Lung (tissue), 17 donors: ENCODE measurements at places on chromosomes 4 and X. TPM values are rescaled to one million over a fixed set of nuclear protein-coding genes. Genes with fewer than 3 reads are reported as not detected.

GRCh38 chrX:138191998-138192397 is 519.5 kb downstream of the FGF13 start:
- DNase-seq, result peak; percentile 55

- DNase-seq, result no peak
Measured at GRCh38 chrX:65750674-65751469, 83.4 kb downstream of the MSN start.

DNA sequence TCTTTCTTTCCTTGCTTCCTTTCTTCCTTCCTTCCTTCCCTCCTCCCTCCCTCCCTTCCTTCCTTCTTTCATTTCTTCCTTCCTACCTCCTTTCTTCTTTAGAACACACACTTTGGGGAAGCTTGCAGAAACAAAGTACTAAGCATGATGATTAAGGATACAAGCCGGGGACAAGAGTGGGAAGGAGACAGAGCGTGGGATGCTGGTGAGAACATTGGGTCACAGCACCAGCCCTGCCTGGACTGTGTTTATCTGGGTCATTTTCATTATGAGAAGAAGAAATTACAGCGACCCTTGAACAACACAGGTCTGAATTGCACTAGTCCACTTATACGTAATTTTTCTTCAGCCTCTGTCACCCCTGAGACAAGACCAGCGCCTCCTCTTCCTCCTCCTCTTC is 169.3 kb upstream of the TBL1X start:
- no peak for DNase-seq

GRCh38 chrX:49988143-49988542 is 65.7 kb downstream of the CLCN5 start:
- no peak for DNase-seq

GRCh38 chr4:155445306-155445705 is 68.5 kb upstream of the MAP9 start:
- no peak for DNase-seq

DNA sequence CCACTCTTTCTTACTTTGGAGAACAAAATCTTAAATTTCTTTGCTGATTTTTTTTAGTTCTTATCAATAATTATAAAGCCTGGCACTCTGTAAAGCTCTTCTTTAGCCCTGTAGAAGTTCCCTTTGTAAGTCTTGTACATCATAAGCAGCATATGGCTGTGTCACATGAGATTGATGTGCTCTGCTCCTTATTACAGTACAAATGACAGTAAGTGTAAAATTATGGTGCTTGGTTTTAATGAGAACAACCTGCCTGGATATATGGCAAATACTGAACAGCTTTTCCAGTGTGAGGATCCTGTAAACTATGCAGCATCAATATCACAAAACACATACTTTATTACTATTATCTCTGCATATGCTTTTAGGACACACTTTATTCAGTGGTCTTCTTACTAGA is 145.9 kb upstream of the GNPDA2 start:
- no peak for DNase-seq

DNA sequence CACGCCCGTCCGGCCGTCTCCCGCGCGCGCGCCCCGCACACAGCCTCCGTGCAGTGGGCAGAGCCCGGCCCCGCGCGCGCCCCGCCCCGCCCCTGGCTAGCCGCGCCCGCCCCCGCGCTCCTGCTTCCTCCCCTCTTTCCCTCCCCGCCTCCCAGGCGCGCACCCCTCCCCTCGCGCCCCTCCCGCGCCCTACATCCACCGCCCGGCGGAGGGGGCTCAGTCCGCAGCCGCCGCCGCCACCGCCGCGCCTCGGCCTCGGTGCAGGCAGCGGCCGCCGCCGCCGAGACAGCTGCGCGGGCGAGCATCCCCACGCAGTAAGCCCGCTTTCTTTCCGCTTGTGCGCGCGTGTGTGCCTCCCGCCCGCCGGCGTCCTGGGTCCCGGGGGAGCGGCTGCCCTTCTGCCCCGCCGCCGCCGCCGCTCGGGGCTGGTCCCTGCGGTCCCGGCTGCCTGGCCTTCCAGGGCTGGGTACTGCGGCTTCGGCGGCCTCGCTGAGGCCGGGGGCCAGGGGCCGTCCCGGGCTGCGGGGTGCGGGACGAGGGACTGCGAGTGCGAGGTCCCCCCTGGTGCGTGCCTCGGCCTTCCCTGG is at the start of gene FHL1:
Gene FHL1 (plus strand): TSS at position 219 of the 587 bp plus-strand sequence.
- DNase-seq, result peak; percentile 80

- DNase-seq, result no peak
Measured at GRCh38 chr4:133161570-133162295, 12.6 kb downstream of the PCDH10 start.

DNA sequence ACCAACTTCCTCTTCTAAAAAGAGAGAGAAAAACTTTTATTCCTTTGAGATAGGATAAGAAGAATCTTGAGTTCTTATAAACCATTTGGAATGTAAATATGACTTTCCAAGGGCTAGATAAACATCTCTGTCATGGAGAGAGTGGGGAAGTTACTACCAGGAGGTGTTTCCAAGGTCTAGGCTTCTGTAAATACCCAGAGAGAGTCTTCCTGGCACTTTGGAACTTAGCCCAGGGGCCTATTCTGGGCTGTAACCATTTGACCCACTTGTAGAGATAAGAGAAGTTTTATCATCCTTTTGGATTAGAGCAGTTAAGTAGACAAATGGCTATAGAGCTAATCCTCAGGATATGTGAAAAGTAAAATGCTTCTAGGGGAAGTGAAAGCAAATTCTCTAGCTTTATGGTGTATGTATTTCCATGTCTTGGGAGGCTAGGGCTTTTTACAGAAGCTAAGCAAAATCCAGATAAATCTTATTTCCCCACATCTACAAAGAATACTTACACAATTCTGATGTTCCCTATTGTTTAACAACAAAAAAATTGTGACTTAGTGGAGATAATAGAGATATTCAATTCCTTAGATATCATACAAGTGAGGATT is 51.1 kb downstream of the MCUB start:
- no peak for DNase-seq

DNA sequence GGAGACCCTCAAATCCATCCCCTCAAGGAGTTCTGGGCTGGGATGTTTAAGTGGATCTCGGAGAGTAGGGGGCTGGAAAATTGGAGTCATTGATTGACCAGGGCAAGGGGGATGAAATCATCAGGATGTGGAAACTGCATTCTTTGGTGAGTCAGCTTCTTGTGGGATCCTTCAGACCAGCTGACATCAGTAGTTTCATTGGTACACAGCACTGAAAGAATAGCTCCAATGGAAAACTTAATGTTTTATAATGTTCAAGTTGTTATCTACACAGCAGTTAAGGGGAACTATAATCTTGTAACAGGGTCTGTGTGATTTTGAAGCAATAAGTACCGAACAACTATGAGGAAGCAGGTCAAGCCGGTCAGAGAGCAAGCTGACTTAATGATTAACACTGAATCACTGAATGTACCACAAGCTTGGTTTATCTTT is 506.1 kb downstream of the RPA4 start:
- DNase-seq, result no peak

The FGD1 gene
- 3.6 TPM for total RNA-seq

The ANKRD50 gene
- total RNA-seq, result 137 TPM

The TMPRSS11F gene
- not detected for total RNA-seq

The NAP1L3 gene
- 1.8 TPM for total RNA-seq
